Astrocyte of the spinal cord (primary cell): ENCODE measurements at places on chromosomes 7 and 10.

GRCh38 chr7:29922921-29923700 is 66.5 kb downstream of the SCRN1 start:
- DNase-seq = no peak

DNA sequence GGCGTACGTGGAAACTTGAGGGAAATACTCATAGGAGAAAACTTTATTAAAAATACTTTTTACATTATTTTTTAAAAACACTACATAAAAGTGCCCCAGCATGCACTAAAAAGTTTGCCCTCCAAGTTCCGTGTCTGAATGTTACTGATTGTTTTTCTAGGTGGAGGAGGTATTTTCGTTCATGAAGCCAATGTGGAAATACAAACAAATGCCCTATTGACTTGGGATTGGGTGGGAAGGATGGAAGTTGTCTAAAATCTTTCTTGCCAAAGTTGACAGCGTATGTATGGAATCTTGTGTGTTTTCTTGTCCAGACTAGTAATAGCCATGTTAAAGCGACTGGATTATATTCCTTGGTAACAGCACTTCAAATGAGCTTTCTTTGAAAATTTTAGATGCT is 1.2 kb downstream of the PROSER2 start:
- peak; percentile 17 for DNase-seq

DNA sequence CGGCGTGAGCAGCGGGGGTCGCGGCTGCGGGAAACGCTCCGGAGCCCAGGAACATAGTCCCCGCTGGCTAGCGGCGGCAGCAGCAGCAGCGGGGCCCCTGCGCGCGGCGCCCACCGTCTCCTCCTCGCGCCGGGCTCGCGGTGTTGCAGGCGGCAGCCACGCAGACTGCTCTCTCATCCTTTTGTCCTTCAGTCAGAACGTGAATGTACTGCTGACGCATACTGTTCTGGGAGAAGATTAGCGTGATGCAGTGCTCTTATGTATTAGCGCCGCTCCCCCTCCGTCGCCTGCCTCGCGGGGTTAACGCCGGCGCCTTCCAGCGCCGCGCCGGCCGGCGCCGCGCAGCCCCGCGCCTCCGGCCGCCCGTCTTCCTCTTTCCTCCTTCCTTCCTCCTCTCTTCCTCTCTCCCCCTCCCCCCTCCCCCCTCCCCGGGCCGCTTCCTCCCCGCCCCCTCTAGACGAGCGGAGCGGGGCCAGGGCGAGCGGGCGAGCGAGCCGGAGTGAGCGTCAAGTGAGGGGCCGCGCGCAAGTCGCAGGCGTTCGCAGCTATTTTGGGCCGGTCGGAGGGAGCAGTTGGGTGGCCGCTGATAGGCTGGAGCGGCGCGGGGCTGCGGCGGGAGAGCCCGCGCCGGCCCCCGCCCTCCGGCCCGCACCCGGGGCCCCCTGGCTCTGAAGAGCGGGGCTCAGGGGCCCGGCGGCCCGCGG is 816 bp upstream of the LRRC4 start:
- DNase-seq = peak; percentile 87

DNA sequence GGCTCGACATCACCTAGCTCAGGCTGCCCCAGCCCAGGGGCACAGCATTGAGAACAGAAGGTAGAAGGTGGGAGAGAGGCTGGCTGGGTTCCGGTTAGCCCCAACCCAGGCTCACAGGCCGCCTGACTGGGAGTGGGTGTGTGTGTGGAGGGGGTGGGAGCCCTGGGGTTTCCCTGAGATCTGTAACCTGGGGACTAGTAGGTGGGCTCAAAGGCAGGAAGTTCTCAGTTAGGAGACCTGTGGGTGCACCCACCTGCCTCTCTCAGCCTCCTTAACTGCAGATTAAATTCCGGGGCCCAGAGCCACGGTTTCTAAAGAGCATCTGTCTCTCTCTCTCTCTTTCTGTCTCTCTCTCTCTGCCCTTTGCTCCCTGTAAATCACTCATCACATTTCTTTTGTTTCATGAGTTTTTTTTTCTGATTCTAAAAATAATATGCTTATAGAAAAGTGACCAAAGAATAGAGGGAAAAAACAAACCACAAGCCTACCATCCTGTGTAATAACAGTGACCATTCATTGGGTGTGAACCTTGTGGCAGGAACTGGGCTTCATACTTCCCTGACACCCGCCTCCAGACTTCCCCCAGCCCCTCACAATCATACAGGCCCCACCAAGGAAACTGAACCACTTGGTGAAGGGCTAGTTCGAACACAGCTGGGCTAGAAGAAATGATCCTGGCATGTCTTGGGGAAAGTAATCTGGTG is 83.4 kb upstream of the SMNDC1 start:
- no peak for DNase-seq

- no peak for DNase-seq
Measured at GRCh38 chr10:131880016-131880590, 20.7 kb upstream of the PPP2R2D start.

DNA sequence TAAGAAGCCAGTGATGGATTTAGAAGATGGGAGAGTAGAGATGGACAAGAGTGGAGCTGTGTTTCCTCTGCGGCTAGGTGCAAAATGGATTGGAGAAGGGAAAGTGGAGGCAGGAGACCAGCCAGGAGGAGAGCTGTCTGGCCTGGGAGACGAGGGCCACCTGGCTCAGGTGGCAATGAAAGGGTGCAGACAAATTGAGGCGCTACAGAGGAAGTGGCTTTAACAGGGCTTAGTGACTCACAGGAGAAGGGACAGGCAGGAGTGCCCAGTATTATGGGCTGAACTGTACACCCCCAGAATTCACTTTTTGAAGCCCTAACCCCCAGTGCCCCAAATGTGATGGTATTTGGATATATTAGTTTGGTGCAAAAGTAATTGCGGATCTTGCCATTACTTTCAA is 65.6 kb upstream of the DUSP5 start:
- no peak for DNase-seq

GRCh38 chr7:133484086-133484485 is 231.2 kb downstream of the EXOC4 start:
- DNase-seq = peak; percentile 16
